Inflammatory macrophage treated with lipopolysaccharide for 4 hours (primary cell): ENCODE measurements at places on chromosomes 4 and X.

DNA sequence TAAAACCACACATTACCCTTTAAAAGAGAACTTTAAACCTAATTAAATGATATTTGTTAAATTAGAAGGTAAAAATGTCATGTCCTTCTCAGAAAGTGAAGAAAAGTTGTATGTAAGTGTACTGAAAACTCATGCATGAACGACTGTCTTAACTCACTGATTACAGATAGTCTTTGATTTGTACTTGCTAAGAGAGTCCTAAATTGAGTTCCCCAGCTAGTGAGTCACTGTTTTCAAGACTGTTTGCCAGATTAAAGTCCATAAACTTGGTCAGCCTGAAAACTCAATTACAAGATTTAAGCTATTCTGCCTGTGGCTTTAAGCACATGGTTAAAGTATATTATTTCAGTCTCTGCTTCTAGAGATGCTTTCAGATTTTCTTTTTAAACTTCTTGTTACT lies 124.9 kb upstream of the ZCCHC13 start:
- no peak for DNase-seq

GRCh38 chr4:64016893-64017292 lies 392.4 kb downstream of the TECRL start:
- no peak for DNase-seq

DNA sequence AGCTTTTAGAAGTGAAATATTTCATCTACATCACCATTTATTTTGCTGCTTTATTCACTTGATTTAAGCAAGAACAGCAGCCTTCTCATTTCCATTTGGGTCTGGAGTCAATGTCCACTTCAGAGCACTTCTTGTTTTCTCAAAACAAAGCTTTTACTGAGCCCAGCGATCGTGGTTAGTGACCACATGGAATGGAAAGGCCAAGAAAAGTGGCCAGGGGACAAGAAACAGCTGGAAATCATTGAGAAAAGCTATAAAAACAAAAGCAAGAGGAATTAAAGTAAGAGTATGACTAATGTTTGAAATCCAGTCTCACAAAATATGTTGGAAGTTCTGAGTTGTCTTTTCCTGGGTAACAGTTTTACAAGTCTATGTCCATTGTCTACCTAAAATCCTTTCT lies 328.4 kb upstream of the INTU start:
- no peak for DNase-seq

- DNase-seq, result no peak
Measured at GRCh38 chr4:175431694-175432093, 380.4 kb downstream of the GPM6A start.

DNA sequence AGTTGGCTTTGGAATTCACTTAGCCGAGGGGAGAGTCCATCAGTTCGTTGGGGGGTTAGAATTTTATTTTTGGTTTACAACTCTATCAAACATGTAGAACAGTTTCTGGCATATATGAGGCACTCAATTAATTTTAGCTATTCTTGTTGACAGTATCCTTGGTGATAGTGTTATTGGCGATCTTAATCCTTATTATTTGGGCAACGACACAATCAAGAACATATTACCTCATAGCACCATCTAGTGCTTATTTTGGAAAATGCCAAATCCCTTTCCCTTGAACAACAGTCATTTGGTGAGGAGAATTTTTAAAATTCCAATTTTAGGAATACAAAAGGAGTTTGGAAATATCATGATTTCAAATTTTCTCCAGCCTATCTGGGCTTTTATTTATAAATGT lies 17.9 kb upstream of the PGRMC1 start:
- DNase-seq, result peak; percentile 7

GRCh38 chr4:141346144-141346543 lies 125.4 kb downstream of the ZNF330 start:
- DNase-seq, result peak; percentile 72

DNA sequence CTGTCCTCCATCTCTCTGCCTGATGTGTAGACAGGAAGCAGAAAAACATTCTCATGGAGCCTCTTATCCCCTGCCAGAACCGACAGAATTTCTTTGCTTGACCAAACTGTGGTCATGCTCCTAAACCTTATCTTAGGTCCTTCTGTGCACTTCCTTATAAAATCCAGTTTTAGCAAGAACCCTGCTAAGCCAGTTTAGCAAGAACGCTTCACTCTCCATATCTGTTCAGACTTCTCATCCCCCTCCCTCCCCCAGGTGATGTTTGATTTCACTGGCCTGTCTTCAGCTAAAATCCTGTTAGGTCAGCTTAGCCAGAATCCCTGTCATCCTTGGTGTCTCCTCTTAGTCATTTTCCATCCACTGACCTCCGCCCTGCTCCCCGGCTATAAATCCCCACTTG lies 1130.9 kb upstream of the PRKX start:
- no peak for DNase-seq

DNA sequence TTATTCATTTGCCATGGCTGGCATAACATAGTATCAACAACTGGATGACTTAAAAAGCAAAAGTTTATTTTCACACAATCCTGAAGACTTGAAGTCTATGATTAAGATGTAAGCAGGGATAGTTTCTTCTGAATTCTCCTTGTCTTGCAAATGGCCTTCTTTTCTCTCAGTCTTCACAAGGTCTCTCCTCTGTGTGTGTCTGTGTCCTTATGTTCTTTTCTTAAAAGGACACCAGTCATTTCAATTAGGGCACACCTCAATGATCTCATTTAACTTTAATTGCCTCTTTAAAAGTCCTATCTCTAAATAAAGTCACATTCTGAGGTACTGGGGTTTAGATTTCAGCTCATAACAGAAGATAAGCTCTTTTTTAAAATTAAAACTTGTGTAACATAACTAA lies 399.7 kb downstream of the PABPC4L start:
- no peak for DNase-seq

- no peak for DNase-seq
Measured at GRCh38 chrX:63746278-63746677, 38.7 kb downstream of the ARHGEF9 start.

DNA sequence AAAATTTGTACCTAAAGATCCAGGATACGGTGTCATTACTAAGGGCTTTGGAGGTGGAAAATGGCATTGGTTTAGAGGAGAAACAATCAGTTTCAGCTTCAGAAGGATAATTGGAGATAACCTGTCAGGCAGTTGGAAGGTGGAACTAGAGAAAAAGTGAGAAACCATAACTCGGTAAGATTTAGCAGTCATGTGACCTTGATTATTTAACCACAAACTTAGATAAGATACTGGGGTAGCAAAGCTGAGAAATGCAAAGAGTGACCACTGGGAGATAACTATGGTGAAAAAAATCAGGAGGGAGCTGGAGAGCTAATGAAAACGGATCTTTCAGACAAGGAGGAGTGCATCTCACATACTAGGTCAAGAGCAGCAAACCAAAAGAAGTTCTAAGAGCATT lies 58.3 kb upstream of the SMARCA5 start:
- DNase-seq, result no peak

- DNase-seq, result no peak
Measured at GRCh38 chr4:84856468-84857049, 109.9 kb downstream of the WDFY3 start.
